H7 (cell line): ENCODE measurements at places on chromosomes 5 and 9.
A peak's percentile ranks its signal among the peaks of the same experiment; 100 is the strongest.

GRCh38 chr5:94245608-94246007, 372.8 kb downstream of the KIAA0825 start:
- DNase-seq, result no peak

DNA sequence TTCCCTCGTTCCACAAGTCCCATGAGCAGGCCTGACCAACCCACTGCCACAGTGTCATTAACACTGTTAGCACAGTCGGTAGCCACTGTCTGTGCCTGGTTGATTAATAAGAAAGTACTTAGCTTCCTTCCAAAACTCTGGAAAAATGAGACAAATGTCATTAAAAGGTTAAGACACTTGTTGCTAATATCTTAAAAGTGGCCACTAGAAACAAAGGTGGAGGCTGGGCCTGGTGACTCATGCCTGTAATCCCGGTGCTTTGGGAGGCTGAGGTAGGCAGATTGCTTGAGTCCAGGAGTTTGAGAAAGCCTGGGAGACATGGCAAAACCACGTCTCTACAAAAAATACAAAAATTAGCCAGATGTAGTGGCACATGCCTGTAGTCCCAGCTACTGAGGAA, 194.0 kb downstream of the PDZD2 start:
- DNase-seq, result no peak

DNA sequence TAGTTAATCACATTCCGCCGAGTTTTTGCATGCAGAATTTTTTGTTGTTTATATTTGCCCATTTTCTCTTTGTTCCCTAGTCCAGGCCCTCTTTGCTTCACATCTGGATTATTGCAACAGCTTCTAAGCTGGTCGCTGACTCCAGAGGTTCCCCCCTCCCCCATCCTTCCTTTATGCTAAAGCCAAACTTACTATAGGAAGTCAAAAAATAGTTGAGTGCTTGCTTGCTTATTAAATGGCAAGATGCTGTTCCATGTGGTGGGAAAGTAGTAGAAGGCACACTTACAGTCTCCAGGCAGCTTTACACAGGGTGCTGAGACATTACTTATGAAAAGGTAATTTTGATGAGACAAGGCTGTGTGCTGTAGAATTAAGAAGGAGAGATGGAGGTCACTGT, 1.3 kb downstream of the ZBTB34 start:
- no peak for DNase-seq

DNA sequence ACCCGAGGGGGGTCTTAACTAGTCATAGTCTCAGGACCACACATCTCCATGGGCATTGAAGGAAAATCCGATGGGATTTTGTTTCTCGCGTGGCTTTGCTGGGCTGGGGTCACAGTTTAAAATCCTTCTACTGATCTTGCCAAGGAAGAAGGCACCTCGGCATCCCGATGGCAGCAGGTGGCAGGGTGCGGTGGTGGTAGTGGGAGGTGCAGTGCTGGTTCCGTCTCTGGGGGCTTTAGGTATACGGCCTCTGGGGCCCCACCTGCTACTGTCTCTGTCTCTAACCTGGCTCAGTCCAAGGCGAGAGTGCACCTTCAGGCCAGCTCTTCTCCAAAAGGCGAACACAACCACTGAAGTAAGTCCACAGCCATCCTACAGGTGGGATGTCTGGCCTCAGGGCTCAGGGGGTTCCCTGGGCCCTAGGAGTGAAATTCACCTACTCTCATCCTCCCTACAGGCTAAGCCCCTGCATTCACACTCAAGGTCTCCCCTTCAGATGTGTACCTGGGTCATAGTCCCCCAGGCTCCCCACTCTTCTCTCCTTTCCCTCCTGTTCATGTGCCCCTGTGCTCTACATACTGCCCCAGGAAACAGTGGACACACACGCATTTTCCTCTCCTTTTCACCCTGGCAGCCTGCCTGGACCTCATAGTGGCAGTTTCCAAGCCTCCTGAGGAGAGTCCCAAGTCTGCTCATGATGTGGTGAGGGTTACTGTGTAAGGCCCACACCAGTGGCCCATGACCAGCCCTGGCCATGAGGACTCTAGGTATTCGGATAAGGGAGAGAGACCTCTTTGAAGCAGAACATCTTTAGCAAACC, 736 bp upstream of the FCN2 start:
- no peak for DNase-seq

DNA sequence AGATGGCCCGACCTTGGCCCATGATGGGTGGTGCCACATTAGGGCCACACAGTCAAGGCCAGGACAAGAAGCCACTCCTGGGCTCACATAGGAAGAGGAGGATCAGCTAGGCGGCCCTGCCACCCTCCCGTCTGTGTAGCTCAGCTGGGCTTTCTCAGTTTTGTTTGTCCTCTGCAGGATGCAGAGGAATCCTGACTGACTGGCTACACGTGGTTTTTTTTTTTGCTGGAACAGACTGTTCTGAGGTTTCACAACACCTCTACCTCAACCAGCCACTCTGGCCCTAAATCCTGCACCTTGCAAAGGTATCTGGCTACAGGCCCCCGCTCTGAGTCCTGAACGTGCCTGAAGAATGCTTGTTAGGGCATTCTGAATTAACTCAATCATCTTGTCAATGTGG, 88.3 kb upstream of the MSX2 start:
- DNase-seq, result no peak

- DNase-seq, result no peak
Measured at GRCh38 chr5:170719551-170719950, 64.0 kb upstream of the GABRP start.

DNA sequence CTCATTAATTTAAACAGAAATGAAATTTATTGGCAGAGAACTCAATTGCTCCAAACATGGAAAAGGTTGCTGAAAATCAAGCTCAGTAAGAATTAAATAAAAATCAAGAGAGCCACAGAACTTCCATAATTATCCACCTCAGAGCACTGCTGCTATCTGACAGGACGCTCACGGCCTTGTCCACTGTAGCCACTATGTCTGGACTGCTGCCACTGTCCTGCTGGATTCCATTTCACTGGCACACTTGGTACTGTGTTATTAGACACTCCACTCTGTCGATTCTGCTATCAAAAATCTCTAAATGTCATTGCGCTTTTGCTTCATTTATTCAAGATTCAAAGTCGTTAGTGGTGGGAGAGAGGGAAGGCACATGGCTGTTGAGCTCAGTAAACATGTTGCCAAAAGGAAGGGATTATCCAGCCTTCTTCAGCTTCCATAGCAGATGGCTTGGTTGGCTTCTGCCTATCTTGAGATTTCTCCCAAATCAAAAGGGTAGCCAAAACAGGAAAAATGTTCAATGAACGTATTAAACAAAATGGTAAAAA, 815.0 kb downstream of the CDH18 start:
- no peak for DNase-seq

DNA sequence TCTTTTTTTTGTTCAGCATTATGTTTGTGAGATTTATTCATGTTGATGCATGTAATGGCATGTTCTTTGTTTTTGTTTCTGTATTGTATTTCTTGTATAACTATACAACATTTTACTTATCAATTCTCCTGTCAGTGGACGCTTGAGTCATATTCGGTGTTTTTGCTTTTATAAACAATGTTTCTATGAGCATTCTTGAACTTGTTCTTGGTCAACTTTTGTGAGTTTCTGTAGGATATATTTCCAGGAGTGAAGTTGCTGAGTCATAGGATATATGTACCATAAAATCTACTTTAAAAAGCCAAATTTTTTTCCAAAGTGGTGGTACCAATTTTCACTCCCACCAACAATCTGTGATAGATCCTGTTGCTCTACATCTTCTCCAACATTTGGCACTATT, 104.8 kb downstream of the VCAN start:
- no peak for DNase-seq

GRCh38 chr5:6729386-6730310, 16.4 kb downstream of the TENT4A start:
- DNase-seq, result no peak

GRCh38 chr5:1959231-1959630, 76.5 kb upstream of the IRX4 start:
- DNase-seq, result no peak

- no peak for DNase-seq
Measured at GRCh38 chr9:111320631-111321030, 9.4 kb downstream of the OR2K2 start.

DNA sequence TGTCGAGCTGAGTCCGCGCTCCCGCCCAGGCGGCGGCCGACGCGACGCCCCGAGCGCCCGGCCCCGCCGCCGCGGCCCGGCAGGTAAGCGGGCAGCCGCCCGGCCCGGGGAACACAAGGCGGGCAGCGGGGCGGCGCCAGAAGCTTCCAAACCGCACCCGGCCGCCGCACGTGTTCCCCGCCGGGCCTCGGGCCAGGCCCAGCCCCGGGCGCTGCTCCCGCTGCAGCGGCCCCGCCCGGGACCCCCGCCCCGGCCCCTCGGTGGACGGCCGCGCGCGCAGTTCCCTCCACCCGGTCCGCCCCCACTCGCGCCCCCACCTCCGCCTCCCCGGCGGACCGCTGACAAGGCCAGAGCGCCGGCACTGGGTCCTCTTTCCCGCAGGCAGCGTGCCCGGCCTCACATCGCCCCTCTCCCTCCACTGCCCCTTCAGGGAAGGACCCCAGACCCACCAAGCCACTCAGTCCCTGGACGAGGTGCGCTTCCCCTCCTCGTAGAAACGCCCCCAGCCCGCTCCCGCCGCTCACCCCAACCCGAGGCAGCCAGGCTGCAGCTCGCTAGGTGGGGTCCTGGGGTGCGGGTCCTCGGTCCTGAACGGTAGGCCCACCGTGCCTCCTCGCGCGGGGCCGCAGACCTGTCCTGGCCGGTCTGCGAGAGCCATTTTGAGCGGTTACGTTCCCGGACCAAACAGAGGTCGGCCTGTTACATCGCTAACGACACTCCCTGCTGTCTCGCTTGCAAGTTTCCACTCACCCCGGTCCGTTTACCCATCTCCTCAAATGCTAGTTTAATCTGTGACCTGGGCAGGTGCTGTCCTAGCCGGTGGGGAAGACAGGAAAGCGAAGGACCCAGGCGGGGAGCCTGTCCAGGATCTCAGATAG, 475 bp downstream of the WDR5 start:
- DNase-seq, result peak; percentile 91

- no peak for DNase-seq
Measured at GRCh38 chr9:121455527-121456239, 44.0 kb downstream of the GGTA1 start.

- peak; percentile 38 for DNase-seq
Measured at GRCh38 chr5:178388386-178389025, 155.9 kb upstream of the PHYKPL start.

DNA sequence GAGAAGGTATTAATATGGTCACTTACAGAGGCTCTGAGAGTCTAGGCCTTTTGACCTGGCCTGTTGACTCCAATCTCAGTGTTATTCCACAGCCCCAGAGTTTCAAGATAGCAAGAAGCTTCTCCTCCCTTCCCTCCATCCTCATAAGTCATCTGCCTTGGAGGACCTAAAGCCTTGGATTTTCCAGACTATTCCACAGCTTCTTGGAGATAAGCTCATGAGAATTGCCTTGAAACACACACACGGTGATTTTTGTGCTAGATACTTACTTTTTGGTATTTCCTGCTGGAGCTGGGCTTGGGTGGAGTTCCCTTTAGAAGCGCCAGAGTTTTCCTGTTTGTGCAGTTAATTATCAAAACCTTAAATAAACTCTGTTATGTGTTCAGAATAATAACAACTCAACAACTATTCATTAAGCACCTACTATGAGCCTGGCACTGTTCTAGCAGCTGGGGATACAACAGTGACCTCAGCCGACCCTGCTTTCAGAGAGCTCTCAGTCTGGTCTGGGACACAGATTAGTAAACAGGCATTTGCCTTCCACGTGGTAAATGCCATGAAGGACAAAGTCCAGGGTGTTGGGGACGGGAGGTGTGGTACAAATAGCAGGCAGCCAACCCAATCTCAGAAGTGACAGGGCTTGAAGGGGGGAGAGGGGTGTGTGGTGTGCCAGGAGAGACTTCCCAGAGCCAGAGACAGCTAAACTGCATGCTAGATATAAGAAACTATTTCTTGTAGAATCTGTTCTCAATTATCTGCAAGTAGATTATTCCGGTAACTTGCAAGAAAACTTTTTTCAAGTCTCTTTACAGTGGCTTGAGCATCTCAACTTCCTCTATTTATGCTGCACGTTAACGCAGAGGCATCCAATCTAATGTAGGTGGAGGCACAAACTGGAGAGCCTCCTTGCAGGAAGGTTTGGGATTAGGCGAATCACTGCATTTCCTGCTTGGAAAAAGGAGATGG, 55.9 kb upstream of the KLF9 start:
- no peak for DNase-seq

- DNase-seq, result no peak
Measured at GRCh38 chr5:14669975-14670374, 5.5 kb downstream of the OTULIN start.

DNA sequence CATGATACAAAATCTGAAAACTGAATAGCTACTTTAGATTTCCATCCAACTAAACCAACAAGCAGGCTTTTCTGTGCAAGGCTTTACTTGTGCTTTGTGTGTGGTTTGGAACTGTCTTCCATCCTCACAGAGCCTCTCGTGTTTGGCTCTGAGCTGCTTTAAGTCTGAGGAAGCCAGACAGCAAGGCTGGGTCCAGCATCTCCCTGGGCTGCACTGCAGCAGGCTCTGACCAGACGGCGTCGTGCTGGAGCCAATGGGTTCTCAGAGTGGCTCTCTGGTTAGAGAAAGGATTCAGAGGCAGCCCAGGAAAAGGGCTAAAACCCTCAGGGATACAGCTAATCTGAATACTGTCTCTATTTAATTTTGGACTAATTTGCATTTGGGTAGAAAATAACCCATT, 207.9 kb upstream of the EFNA5 start:
- no peak for DNase-seq

DNA sequence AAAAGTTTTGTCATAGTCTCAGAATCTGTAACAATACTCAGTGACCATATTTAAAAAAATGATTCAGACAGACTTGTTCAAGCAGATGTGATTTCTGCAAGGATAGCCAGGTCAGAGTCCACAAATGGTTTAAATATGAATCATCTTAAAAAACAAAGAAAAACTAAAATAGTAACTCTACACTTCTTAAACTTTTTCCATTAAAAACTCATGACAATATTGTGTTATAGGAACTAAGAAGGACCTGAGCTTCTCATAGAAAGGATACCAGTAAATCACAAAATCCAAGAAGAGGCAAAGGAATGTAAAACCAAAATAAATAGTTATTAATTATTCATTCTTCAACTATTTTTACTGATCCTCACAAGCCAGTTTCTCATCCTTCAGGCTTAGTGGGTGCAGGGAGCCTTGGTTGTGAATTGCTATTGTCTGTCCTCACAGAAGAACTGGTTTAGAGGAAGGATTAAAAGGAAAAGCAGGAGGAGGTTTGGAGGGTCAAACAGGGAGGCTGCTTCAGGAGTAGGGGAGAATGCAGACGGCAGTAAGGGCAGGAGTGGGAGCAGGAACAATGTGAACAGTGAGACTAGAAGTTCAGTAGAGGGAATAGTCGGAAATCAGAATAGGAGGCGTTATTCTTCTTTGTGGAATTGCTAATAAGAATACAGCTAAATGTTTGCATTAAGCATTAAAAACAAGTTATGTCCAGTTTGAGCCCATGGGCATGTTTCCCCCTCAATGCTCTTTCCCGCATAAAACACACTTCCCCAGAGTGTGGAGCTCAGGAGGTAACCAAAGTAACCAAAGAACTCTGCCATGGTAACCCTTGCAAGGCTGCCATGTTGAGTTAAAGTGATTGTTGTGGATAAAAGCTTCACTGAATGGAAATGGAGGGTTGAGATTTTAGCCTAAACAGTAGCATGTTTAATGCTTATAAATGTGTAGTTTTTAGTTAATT, 110.7 kb downstream of the CCDC192 start:
- no peak for DNase-seq

GRCh38 chr5:112109331-112110007, 309.6 kb downstream of the EPB41L4A start:
- peak; percentile 9 for DNase-seq

GRCh38 chr9:99511723-99512122, 289.6 kb downstream of the SEC61B start:
- peak; percentile 47 for DNase-seq

GRCh38 chr9:27785714-27786100, 212.4 kb upstream of the C9orf72 start:
- no peak for DNase-seq
